Right renal cortex interstitium (tissue), 3 donors: ENCODE measurements at places on chromosomes 4 and X.

- peak; percentile 33 for DNase-seq
Measured at GRCh38 chr4:101790521-101791181, at the start of gene BANK1. Gene BANK1 (plus strand): TSS chr4:101790730. CDS start chr4:101790881, 151 bp downstream.

DNA sequence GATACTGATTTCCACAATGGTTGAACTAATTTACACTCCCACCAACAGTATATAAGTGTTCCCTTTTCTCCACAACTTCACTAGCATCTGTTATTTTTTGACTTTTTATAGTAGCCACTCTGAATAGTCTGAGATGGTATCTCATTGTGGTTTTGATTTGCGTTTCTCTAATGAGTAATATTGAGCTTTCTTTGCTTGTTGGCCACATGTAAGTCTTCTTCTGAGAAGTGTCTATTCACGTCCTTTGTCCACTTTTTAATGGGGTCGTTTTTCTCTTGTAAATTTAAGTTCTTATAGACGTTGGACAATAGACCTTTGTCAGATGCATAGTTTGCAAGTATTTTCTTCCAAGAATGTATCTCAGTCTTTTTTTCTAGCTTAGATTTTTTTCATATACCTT lies 10.0 kb downstream of the FBXW7 start:
- no peak for DNase-seq

DNA sequence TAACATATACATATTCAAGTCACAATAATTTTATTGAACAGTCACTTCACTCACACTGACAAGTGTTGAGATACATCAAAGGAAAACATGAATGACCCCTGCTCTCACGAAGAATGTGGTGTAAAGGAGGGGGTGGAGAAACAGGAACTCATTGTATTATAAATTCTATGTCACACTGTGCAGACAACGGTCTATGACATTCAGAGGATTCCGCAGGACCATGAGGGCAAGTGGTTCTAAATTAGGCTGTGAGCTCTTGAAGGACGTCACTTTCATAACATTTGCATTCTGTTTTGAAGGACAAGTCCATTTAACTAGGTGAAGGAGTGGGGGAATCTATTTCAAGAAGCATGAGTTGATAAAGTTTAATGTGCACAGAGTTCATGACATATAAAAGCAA lies 415.2 kb upstream of the HS3ST1 start:
- no peak for DNase-seq

- no peak for DNase-seq
Measured at GRCh38 chr4:64272432-64272831, 136.8 kb downstream of the TECRL start.

- DNase-seq, result peak; percentile 37
Measured at GRCh38 chrX:2707334-2707760, 16.3 kb downstream of the CD99 start.

DNA sequence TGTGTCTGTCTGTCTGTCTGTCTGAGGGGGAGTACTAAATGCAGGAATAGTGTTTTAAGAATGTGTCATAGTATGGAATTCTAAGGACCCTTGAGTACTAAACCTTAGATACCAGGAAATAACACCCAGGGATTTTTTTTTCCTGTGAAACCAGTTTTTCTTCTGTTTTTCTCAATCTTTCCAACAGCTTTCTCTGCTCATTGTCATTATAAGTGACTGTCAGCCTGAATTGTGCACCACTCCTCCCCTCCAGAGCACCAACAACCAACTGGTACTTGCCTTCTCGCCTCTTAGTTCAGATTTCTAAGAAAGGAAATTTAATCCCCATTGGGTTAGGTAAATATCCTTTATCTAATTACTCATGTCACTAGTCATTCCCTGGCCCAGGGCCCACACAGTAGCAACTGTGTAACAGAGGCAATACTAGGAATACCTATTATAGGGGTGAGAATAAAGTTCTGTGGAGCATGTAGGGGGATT lies 320.6 kb downstream of the ADGRL3 start:
- DNase-seq, result no peak
